ENCODE measurements at places on chromosomes 5 and 9.

DNA sequence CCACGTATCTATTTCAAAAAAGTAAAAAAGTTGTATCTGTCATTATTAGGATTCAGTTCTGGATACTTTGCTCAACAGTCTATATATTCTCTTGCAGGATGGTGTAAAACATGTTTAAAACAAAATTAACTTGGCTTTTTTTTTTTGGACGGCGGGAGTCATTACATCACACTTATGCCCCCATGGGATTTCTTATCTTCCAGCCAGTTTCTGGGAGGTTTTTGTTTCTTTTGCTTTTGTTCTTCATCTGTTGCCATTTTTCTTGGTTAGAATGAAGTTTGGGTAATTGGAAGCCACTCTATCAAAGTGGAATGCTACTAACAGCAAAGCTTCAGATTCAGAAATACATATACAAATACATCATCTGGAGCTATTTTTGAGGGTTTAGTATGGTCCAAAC lies 1.8 kb upstream of the STARD4 start:
- DNase-seq = no peak

GRCh38 chr9:112925058-112925641 lies 34.5 kb upstream of the SLC46A2 start:
- peak; percentile 82 for DNase-seq

GRCh38 chr5:138032028-138032571 lies 779 bp downstream of the FAM13B start:
- DNase-seq = peak; percentile 88

DNA sequence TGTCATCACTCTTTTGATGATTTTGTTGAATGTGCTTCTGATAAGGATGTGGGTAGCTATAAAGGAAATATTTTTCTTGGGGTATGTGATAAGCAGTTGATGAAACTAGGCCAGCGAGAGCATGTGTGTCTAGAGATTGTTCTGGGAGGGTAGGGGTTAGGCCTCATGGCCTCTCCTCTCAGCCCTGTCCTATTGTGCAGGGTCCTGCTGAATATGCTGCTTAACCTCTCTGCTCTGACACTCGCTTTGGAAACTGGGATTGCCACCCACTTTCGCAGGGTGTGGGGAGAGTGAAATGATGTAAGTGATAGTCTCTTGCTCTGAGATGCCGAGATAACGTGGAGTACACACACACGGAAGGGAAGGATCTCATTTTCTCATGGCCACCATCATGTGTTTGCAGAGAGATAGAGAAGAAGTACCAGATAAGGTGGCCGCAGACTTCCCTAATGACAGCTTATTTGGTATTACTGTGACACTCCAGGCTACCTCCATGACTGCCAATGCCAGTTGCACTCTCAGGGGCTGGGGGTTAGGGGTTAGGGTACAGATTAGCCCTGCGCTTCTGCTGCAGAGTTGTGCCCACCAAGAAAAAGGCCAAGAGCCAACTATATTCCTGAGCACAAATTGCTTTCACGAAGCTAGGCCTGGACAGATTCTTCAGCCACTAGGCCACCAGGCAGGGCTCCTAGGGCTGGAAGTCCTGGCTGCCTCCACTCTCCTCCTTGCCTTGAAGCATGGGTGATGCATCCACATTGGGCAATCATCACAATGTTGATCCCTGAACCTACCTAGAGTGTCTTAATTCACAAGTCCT lies 25.2 kb upstream of the TNFAIP8 start:
- no peak for DNase-seq

DNA sequence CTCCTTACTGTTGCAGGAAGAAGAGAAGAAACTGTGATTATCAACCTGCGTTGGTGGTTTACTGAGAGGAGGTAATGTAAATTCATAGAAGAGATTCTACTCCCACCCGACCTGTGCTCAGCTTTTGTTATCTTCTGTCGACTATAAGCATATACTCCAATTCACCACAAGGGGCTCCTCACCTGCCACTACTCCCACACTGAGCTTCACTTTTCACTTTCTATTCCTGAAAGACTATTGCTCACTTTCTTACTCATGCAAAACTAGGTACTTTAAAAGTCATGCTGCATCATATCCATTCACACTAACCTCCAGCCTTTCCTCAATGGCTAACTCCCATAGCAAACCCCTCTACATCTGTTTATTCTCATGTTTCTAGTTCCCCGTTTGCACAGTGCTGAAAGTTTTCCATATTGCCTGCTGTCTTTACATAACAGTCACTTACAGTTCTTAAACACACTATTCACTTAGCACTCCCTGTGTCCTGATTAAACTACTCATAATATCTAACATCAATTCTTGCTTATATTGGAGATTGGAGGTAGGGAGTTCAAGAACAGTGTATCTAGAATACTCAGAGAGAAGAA lies 1062.6 kb downstream of the NR2F1-AS1 start:
- peak; percentile 77 for DNase-seq
